ENCODE measurements at places on chromosomes 4 and X.
A peak's percentile ranks its signal among the peaks of the same experiment; 100 is the strongest.

DNA sequence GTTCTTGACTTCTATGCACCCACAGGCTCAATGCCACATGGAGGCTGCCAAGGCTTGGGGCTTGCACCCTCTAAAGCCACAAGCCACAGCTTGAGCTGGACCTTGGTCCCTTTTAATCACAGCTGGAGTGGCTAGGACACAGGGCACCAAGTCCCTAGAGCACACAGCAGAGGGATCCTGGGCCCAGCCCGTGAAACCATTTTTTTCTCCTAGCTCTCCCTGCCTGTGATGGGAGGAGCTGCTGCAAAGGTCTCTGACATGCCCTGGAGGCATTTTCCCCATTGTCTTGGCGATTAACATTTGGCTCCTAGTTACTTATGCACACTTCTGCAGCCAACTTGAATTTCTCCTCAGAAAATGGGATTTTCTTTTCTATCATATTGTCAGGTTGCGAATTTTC is 410.9 kb downstream of the GRID2 start:
- no peak for DNase-seq

DNA sequence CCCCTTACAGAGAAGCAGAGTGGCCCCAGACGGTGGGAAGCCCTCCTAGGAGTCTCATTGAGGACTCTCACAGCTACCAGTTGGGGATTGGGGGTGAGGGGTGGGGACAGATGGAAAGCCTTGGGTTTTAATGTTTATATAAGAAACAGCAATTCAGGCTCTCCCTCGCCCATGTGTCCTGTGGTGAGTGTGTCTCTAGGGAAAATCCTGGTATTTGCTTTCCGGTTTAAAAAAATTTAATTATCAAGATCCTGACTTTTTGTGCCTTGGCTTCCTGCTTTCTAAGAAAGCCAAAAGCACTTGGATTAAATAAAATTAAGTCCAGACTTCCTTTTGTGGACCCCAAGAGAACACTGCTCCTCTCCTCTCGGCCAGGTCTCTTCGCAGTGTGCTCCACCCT is 93.8 kb downstream of the SOWAHB start:
- DNase-seq = no peak

- DNase-seq = no peak
These were observed 3.9 kb upstream of the PCDH10 start for GRCh38 chr4:133145241-133145640.

DNA sequence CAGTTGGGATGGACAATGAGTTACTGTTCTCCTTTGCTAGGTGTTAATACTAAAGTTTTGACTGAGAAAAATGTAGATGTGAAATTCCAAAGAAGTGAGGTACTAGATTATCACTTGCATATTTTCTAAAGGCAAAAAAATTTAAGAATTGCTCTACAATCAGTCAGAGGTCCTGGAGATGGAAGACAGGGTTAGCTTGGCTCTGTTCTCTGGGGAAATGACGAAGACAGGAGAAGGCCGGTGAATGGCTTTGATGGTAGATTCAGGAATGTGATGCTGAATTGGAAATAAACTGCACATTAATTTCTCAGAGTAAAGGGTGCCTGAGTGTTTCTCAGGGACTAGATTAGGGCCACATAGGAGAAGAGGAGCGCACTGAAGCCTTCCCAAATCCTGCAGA is 214.0 kb upstream of the LEF1 start:
- no peak for DNase-seq

DNA sequence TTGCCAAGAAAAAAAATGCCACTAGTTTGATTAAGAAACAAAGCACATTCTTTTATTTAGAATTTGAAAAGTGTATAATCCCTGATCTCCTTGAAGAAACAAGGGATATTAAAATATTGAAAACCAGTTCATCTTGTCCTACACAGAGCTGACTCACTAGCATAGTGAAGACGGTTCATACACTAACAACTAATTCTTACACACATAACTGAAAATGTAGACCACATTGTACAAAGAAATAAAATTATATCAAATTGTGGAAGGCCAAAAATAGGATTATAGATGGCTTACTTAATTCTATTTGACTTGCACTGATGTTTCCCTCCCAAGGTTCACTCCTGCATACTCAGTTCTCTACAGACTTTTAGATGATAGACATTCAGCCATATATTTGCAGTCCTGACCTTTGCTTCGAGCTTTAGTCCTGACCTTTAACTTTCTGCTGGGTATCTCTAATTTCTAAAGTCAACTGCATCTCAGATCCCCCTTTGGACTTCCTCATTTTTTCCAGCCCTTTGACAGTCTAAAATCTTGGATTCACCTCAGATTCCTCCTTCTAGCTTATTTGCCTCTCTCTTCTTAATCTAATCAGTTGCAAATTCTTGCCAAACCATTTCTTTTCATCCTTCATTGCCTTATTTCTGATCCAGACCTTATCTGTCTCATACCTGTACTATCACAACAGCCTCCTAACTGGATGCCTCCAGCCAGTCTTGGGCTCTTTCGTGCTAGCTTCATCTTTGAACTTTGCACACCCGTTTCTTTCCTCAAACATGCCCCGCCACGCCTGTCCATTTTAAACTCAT is 4.5 kb upstream of the WWC2 start:
- no peak for DNase-seq

- peak; percentile 42 for DNase-seq
These were observed 591 bp downstream of the PRPS1 start for GRCh38 chrX:107628662-107629539.

GRCh38 chr4:155745984-155746383 is 12.8 kb upstream of the GUCY1B1 start:
- no peak for DNase-seq

GRCh38 chrX:72141372-72142004 is 9.8 kb upstream of the RTL5 start:
- no peak for DNase-seq

DNA sequence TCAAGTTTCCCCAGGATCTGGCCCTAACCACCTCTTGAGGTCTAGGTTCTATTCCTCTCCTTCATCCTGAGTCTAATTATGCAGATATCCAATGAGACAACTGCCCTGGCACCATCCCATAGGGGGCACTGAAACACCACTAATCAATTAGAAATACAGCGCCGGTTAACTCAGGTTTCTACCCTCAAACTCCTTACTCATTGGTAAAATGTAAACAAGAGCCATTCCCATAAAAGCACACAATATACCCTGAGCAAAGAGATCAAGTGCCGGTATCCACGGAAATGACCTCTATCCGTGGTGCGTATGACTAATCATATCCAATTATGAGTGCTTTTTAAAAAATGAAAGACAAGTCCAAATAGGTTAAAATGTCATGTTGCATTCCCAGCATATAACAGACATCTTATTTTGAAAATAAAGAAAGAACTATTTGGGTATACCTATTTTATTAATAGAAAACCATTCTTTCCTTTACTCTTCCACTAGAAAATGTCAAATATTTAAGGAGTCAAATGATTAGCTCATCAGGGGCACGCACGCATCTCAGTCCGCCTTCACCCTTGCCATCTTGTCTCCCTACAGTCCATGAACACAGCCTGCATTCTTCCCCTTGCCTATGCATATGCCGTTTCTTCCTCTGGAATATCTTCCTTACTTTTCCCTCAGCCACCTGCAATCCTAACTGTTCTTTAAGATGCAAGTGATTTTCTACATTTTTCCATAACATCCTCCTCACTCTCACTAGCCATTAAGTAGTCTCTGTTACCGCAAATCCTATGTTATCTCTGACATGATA is 141.1 kb downstream of the MAML3 start:
- DNase-seq = peak; percentile 26

DNA sequence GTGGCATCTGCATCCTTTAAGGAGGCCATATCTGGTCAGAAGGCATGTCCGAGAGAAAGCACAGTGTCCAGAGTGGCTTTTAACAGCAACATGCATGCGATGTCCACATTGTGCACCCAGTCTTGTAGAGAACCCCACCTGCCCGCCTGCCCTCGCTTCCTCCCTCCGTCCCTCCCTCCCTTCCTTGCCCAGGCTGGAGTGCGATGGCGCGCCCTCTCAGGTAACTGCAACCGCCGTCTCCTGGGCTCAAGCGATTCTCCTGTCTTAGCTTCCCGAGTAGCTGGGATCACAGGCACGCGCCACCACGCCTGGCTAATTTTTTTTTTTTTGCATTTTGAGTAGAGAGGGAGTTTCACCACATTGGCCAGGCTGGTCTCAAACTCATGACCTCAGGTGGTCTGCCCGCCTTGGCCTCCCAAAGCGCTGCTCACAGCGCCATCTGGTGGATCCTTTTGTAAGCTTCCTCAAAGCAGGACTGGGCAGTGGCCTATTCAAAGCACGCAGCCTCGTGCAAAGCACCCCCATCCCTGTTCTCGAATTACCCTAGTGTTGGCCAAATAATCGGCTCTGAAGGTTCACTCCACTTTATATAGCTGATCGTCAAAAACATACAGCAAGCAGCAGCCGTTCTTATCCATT is 15.0 kb downstream of the BRCC3 start:
- DNase-seq = peak; percentile 33

GRCh38 chr4:78058591-78059523 is 1.7 kb downstream of the FRAS1 start:
- DNase-seq = peak; percentile 39

DNA sequence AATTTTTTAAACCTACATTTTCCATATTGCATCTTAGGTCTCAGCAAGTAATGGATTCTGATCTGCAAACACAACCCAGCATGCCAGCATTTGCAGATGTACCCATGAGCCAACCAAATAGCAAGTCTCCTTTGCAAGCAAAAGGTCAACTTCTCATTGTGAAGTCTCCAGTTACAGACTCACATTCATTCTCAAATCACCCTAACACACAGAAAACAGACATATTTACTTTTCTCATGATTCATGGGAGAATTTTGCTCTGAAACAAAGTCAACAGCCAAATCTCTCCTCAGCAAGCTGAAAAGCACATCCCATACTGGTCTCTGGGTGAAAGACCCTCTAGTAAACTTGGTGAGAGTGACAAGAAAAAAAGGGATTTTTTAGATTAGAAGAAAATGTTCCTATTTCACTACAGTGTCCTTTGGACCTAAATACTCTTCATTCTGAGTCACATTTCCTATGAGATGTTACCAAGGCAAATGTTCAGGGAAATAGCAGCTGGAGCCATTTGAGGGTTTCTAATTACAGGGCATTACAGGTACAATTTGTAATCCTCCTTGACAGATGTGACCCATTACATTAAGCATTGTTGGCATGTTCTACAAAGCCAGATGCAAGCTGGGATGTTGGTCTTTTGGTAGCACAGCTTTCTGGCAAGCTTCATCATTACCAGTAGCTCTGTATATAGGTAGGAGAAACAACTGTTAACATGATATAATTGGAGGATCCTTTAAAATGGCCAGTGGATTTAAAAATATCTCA is 383.3 kb downstream of the SMARCA1 start:
- DNase-seq = no peak

GRCh38 chrX:115023139-115023538 is 5.7 kb upstream of the IL13RA2 start:
- DNase-seq = no peak

DNA sequence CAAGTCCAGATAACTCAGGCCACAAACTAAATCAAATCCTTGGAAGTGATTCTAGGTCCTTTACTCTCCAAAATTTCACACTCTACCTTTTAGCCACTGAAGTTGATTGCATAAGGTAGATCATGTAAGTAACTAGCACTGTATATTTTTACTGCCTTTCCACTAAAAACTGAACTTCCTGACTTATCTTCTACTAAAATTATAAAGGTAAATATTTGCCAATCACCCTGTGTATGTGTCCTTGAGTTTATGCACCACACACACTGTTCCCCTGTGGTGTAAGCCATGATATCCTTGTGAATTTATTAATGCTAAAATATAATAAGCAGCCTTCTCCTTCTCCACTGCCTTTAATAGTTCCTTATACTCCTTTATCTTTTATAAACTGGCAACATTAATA is 25.6 kb downstream of the RPS6KA6 start:
- DNase-seq = no peak

- no peak for DNase-seq
These were observed 200.7 kb downstream of the SOWAHB start for GRCh38 chr4:76697129-76697803.

DNA sequence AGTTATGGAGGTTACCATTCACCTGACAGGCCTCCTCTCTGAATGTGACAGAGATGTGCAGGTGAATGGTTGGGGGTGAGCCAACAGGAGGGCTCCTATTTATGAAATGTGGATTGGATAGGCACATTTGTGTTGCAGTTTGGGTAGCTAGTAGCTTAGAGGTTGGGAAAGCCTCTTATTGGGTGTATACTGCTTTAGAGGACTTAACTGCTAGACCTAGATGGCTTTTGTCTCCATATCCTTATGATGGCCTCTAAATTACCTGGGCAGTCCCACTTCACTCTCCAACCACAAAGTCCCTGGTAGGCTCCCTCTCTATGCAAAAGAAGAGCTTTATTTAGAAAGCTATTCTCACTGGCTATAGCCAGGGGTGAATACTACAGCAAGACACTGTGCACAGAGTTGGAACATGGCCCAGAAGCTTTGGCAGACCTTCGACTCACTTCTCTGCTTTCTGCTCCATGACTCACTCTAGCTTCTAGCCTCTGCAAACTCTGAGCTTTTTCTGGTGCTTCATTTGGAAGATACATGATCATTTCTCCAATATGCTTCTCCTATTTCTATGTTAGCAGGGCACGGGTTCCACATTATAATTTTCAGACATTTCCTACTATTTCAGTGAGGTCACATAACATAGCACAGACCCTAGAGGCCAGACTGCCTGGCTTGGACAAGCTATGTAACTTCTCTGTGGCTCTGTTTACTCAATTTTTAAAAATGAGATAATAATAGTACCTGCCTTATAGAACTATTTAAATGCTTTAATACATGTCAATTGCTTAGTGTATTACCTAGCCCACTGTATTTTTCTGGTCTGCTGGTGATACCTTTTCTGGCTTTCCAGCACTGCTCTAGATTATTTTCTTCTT is 6.0 kb upstream of the VGLL1 start:
- DNase-seq = no peak

- DNase-seq = no peak
These were observed 139.8 kb downstream of the WDFY3 start for GRCh38 chr4:84826681-84827080.

DNA sequence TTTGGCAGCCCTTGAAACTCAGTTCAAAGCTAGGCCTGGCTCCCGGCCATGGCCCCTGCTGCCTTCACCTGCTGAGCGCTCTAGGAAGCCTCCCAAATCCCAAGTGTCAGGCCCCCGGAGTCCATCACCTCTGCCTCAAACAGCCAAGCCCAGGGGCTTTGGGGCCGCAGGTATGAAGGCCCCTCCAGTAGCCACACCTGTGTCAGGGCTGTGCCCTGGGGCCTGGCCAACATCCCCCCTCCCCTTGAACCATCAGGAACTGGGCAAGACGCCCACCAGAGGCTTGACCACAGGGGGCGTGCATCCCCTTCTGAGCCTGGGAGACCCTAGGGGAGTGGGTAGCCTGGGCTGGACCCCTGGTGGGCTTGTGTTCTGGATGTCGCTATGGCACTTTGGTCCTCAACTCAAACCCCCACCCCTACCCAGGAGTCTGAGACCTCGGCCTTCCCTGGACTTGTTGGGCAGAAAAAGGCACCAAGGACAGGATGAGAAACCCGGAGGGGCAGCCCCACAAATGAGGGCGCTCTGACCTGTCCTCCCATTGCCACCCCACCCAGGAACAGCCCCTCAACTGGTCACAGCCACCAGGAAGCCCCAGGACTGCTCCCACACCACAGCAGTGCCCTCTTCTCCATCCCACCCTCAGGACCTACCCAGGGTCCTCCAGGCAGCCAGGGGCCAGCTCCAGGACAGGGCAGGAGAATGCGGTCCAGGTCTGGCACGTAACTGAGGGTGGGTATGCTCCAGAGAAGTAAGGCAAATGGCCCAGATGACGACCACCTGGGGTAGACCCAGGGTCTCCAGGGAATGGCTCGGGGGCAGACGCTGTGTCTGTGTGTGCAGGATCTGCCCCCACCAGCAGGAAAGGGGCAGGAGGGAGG is 4.2 kb upstream of the SLBP start:
- DNase-seq = no peak
